ENCODE measurements at places on chromosomes 4 and X. TPM values are rescaled to one million over a fixed set of nuclear protein-coding genes. Genes with fewer than 3 reads are reported as not detected.
A peak's percentile ranks its signal among the peaks of the same experiment; 100 is the strongest.

GRCh38 chr4:152094970-152095700 lies 334.3 kb upstream of the GATB start:
- H3K4me1 ChIP-seq, result peaks cover 16% of the 10 kb centered on the region
- H3K36me3 ChIP-seq, result no peaks in the 10 kb centered on the region
- no peaks in the 10 kb centered on the region for H3K27me3 ChIP-seq
- H3K4me3 ChIP-seq, result no peak overlapping the region

CDS1 gene
- total RNA-seq, result 0.38 TPM

- peak overlapping the region; percentile 23 for H3K4me3 ChIP-seq
- peaks cover 42% of the 10 kb centered on the region for H3K4me1 ChIP-seq
Measured at GRCh38 chr4:6855692-6856297, 53.8 kb upstream of the TBC1D14 start.

TXK gene
- 0.37 TPM for total RNA-seq

DNA sequence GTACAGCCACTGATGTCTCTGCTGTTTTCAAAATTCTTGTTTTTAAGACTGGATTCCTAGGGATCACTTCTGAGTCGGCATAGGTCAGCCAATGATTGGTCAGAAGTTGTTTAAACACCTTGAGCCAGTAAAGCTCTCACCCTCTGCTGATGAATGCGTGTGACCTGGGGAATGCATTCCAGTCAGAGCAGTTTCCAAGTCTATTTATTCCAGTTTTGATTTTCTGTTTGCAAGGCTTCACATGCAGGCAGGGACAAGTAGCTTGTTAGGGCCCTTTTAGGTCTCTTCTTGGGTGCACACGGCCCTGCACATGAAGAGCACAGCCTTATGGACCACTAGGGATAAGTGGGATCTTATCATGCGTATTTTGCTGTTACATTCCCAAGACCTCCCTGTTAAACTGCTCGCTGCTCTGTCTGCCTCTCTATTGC lies 47.0 kb downstream of the KLHL15 start:
- no peaks in the 10 kb centered on the region for H3K27me3 ChIP-seq
- DNase-seq, result no peak
- H3K4me3 ChIP-seq, result no peak overlapping the region

DNA sequence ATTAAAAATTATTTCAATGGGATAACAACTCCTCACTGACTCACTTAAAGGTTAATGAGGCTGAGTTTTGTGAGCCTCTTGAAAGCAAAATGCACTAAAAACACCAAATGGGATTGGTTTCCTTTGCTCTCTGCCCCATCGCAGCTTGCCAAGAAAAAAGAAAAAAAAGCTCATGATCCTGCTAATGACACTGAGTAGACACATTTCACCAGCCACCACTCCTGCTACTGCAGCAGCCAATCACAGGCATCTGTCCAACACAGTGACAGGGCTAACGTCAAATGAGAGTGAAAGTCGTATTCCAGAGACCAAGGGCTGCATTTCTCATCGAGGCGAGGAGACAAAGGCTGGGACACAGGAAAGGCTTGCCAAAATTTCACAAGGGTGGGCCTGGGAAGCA lies 5.2 kb downstream of the APBB2 start:
- no peaks in the 10 kb centered on the region for H3K27me3 ChIP-seq
- H3K27ac ChIP-seq, result no peak overlapping the region
- H3K4me3 ChIP-seq, result no peak overlapping the region
- H3K36me3 ChIP-seq, result no peaks in the 10 kb centered on the region
- DNase-seq, result no peak
- no peaks in the 10 kb centered on the region for H3K4me1 ChIP-seq

- DNase-seq, result no peak
- H3K4me1 ChIP-seq, result no peaks in the 10 kb centered on the region
- no peak overlapping the region for H3K4me3 ChIP-seq
- no peak overlapping the region for H3K27ac ChIP-seq
Measured at GRCh38 chr4:126458993-126459392, 1144.2 kb downstream of the FAT4 start.

DNA sequence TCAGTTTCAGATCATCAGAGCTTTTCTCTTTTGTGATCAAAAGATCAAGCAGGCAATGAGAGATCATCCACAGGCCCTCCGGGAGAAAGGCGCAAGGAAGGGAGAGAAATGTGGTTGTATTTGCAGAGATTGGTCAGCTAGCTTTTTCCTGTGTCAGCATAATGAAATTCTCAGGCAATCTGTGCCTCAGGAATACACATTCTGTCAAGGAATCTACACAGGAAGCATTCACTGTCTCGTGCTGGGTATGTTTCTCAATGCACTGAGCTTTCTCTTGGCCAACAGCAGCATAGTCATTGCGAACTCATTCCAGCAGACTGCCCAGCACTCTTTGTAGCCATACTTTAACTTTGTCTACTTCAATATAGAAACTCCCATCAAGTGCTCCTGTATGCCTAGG lies 413.7 kb downstream of the PPP3CA start:
- no peaks in the 10 kb centered on the region for H3K27me3 ChIP-seq
- no peaks in the 10 kb centered on the region for H3K36me3 ChIP-seq
- DNase-seq, result no peak
- no peaks in the 10 kb centered on the region for H3K4me1 ChIP-seq

GRCh38 chrX:9730752-9731151 lies 34.9 kb downstream of the GPR143 start:
- H3K4me3 ChIP-seq, result no peak overlapping the region
- no peaks in the 10 kb centered on the region for H3K36me3 ChIP-seq
- H3K27me3 ChIP-seq, result no peaks in the 10 kb centered on the region
- H3K27ac ChIP-seq, result no peak overlapping the region

- H3K4me3 ChIP-seq, result no peak overlapping the region
- H3K27me3 ChIP-seq, result no peaks in the 10 kb centered on the region
- H3K4me1 ChIP-seq, result no peaks in the 10 kb centered on the region
- DNase-seq, result no peak
- no peaks in the 10 kb centered on the region for H3K36me3 ChIP-seq
Measured at GRCh38 chrX:131607792-131608369, 64.0 kb downstream of the OR13H1 start.

FGF5 gene
- total RNA-seq, result 0.51 TPM

DNA sequence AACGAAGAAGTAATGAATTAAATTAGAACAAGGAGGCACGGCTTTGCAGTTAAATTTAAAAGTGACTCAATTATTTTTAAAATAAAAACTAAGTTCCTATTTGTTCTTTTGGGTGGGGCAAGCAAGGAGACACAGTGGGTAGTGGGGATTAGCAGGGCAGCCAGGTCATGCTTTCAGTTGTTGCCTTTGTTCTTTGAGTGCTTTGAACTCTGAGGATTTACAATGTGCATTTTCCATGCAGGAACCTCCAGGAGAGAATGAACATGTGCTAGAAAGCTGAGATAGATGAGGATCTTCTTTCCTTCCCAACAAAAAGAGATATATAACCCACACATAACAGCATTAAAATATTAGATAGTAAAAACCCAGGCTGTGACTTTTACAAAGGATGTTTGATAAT lies 420.4 kb upstream of the CTSO start:
- H3K36me3 ChIP-seq, result no peaks in the 10 kb centered on the region
- no peak overlapping the region for H3K4me3 ChIP-seq
- no peak overlapping the region for H3K27ac ChIP-seq
- no peaks in the 10 kb centered on the region for H3K4me1 ChIP-seq
- no peaks in the 10 kb centered on the region for H3K27me3 ChIP-seq

GRCh38 chr4:53920116-53920515 lies 144.3 kb downstream of the CHIC2 start:
- no peaks in the 10 kb centered on the region for H3K27me3 ChIP-seq
- no peaks in the 10 kb centered on the region for H3K36me3 ChIP-seq
- DNase-seq, result no peak
- peak overlapping the region; percentile 43 for H3K27ac ChIP-seq
- no peak overlapping the region for H3K4me3 ChIP-seq
- no peaks in the 10 kb centered on the region for H3K4me1 ChIP-seq

DNA sequence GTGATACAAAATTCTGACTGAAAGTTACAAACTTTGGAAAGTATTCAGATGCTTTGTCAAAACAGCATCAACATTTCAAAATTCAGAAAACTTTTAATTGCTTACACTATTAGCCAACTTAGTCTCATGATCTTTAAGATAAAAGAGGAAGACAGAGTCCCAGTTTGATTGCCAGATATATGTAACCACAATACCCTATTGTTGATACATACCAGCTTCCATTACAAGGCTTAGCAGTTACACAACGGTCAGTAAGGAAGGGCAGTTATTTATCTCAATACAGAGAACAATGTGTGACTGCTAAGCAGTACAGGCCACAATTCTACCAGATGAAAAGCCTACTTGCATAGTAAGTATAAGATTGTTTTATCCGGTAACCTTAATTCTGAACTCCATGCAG lies 138.4 kb downstream of the SPANXN3 start:
- H3K4me3 ChIP-seq, result no peak overlapping the region
- H3K27me3 ChIP-seq, result no peaks in the 10 kb centered on the region
- H3K4me1 ChIP-seq, result no peaks in the 10 kb centered on the region

RASSF6 gene
- total RNA-seq, result not detected

DCX gene
- total RNA-seq, result 0.18 TPM
